NCI-H146 (cell line): ENCODE measurements at places on chromosomes 12 and 14.
A peak's percentile ranks its signal among the peaks of the same experiment; 100 is the strongest.

DNA sequence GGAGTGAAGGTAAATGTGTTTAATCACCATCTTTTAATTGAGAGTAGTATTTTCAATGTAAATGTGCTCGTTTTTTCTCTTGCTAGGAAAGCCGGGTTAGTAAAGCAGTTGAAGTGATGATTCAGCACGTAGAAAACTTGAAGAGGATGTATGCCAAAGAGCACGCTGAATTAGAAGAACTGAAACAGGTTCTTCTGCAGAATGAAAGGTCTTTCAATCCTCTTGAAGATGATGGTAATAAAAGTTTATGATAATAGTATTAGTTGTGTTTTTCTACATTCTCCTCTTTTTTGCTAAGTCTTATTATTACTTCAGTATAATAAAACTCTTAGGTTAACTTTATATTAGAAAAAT lies 93.9 kb downstream of the DNAI7 start:
- DNase-seq: no peak

DNA sequence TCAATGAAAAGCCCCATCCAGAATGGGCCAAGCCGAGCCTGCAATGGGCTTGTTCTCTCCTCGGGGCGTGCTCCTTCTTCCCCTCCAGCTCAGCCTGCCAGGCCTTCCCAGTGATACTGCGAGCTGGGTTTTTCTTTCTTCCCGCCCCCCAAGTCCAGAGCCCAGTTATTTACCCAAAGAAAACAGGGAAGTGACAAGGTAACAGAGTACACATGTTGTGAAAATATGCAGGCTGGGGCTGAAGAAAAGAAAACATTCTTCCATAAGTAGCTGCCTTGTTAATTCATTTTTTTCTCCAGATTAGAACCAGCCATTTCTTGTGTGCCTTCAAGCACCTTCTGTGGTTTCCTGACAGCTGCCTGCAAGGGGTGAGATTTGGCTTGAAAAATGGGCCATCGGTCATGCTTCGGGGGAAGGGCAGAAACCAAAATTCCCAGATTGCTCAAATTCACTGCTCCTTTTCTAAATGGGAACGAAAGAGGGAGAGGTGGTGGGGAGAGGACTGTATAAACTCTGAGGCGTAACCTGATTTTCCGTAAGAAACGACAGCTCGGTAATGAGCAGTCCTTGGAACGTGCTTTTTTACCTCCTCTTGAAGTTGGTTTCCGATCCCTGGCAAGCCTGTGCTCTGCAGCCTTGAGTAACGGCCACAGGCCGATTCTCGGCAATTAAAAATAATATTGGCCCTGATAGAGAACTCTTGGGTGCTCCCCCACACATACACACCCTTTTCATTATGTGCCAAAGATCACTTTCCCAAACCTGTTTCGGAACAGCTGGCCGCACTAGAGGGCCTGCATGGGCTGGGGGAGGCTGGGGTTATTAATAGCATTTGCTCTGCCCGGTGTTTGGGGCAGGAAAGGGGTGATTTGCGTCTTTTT lies 229.4 kb downstream of the ZFP36L1 start:
- DNase-seq: no peak

DNA sequence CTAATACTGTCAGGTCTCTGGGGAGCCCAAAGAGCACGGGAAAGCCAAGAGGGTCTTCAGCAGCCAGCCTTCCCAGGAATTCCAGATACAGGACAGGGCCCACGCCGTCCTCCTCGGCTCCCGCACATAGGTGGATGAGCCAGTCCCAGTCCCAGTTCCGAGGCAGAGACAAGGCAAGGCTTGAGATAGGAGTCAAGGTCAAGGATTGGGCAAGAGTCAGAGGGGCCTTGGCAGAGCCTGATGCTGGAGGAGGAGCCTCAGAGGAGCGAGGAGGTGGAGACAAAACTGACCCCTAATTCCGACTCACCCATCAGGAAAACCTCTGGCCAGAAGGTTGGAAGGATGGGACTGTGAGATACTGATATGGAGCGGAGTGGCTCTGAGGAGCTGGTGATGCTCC lies 21.0 kb downstream of the KRT80 start:
- DNase-seq: no peak

GRCh38 chr12:3751151-3752095 lies 1.5 kb downstream of the CRACR2A start:
- DNase-seq: no peak

GRCh38 chr12:6235499-6235898 lies 35.3 kb downstream of the CD9 start:
- peak; percentile 72 for DNase-seq

GRCh38 chr12:11460343-11461023 lies 65.1 kb upstream of the PRB2 start:
- DNase-seq: no peak

DNA sequence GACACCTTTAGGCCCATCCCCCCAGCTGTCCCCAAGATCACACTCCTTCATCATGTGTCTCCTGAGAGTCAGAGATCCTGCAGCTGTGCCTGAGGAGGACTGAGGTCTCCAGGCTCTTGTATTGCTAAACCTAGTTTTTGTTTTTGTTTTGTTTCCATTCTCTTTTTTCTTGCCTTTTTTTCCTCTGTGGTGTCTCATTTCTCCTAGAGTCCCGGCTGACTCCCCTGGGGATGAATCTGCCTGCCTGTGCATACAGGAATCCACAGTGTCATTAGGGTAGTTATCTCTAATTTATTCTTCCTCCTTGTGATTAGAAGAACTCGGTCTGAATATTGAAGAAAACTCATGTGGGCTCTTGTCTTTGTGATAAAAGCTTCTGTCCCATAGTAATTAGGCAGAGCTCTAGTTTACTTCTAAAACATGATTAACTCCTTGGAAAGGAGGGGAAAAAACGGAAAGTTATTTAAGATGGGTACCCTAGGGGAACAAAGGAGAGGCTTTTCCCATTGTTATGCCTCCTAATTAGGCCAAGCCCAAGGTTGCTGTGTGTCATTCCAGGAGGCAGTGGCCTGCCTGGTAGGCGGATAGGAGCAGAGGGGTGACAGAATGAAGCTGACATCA lies 343.2 kb downstream of the ZFP36L1 start:
- DNase-seq: no peak

GRCh38 chr14:55388160-55388559 lies 23.5 kb downstream of the ATG14 start:
- DNase-seq: no peak

DNA sequence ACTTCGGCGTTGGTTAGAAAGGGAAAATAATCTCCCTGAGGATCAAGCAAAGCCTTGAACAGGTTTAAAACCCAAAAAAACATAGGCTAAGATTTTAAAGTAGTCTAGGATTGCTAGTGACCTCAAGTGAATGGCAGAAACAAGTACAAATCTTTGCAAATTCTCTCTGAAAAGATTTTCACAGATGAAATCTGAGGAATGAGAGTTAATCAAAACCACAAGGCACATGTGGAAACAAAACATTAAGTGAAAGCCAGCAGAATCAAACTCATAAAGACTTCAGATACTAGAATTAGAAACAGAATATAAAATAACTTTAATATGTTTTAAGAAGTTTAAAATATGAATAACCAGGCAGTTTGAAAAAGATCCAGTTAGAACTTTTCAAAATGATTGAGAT lies 52.2 kb upstream of the CFL2 start:
- no peak for DNase-seq

DNA sequence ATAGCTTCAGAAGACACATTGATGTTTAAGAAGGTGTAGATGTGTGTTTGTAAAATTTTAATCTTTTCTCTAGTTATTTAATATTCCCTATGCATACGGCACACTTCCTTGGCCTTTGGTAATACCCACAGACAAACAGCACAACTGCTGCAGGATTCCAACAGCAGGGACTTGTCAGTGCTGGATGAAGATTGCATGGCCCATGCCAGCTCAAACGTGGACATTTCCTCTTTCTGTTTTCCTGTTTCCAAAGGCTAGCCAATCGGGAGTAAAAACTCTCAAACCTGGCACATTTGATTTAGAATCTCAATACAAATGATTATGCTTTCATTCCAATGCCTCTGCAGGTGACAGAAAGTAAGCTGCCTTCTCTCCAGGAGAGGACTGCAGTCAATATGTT lies 22.5 kb upstream of the PDE3A start:
- DNase-seq: no peak

- DNase-seq: peak; percentile 15
Observed at GRCh38 chr12:12533238-12533829, 29.3 kb downstream of the DUSP16 start.

- DNase-seq: no peak
Observed at GRCh38 chr12:57476162-57476992, 3.3 kb downstream of the ARHGAP9 start.

DNA sequence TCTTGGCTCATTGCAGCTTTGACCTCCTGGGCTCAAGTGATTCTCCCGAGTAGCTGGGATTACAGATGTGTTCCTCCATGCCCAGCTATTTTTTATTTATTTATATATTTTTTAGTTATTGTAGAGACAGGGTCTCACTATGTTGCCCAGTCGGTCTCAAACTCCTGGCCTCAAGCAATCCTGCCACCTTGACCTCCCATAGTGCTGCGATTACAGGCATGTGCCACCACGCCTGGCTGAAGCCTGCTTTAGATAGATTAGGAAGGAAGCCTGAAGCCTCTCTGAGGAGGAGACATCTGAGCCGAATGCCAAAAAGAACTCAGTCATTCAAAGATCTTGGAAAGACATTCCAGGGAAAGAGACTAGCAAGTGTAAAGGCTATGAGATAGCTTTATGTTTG lies 10.2 kb downstream of the INHBC start:
- no peak for DNase-seq

DNA sequence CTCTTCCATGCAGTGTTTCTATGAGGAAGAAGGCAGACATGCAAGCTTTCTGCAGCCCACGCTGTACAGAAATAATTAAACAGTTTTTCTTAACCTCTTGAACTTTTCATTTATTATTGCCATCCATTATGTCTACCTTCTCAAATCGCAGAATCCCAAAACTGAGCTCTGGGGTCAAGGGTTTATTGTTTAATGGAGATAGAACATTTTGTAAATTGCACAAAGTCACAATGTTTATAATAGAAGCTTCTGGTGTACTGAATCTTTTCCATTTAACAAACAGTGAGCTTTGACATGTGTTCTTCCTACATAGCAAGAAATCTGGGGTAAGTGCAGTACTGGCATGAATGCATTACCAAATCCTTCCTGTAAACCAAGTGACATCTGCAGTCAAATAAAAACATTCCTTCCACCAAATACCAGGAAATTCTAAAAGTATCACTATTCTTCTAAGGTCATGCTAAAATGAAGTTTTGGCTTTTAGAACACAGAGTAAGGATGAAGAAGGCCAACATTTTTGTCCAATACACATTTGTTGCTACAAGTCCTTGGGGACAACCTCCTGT lies 385.3 kb upstream of the DDHD1 start:
- no peak for DNase-seq

DNA sequence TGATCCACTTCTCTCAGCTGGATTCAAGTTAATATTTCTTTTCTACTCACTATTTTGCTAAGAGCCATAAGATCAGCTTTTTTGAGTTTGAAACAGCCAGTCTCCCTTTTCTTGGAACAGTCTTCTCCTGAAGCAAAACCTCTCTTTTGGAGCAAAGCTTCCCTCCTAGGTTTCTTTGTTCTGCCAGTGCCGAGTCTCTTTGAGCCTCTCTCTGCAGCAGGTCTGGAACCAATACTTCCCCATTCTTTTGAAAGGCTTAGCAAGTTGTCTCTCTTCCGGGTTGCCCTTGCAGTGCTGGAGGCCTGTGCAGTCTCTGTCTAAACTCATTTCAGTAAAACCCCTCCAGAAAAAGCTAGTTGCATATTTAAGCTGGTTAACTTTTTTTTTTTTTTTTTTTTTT lies 454.8 kb downstream of the NOVA1 start:
- DNase-seq: no peak

DNA sequence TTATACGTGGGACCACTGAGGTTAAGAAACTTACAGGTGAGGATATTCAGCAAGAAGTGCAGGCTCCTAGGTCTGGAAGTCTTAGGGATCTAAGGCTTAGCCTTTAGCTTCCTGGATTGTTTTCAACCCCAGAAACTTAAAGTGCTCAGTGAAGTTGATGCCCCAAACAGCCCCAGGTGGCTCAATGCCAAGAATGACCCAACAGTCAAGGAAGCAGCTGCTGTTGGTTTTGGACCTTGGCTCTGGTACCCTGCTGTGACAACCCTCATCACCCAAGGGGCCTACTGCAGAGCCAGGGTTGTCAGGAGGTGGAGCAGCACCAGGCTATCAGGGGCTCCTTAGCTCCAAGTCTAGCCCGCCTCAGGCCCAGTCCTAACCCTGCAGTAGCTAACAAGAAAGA lies 36.8 kb downstream of the VDR start:
- DNase-seq: no peak

- peak; percentile 32 for DNase-seq
Observed at GRCh38 chr12:27635349-27635972, 60.8 kb upstream of the REP15 start.

- DNase-seq: no peak
Observed at GRCh38 chr12:49671031-49671765, 36.0 kb downstream of the FMNL3 start.

- DNase-seq: no peak
Observed at GRCh38 chr12:42607584-42608058, 18.1 kb upstream of the PRICKLE1 start.

GRCh38 chr12:47818007-47818376 lies 1.7 kb downstream of the HDAC7 start:
- DNase-seq: no peak

GRCh38 chr14:96385385-96385784 lies 6.5 kb upstream of the AK7 start:
- no peak for DNase-seq

- DNase-seq: peak; percentile 56
Observed at GRCh38 chr12:42372154-42372791, 46.3 kb downstream of the PPHLN1 start.

DNA sequence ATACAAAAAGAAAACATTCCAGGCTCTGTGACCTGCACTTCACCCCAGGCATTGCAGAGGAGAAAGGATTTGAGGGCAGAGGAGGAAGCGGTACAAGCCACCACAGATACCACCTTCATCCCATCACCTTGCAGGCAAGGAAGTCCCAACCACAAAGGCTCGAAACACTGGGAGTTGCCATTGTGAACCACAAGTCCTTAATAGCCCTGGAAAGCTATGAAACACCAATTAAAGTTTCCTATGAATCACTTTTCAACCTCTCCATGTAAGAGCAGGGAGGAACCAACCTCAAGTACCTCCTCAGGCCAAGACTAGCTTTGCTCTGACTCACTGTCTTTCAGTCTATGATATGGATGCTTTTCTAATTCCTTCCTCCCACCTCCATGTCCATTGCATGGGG lies 27.0 kb downstream of the MAP3K9 start:
- DNase-seq: no peak

- peak; percentile 1 for DNase-seq
Observed at GRCh38 chr14:33676135-33676566, 274.7 kb downstream of the EGLN3 start.

- peak; percentile 60 for DNase-seq
Observed at GRCh38 chr14:24058260-24058950, 6.6 kb downstream of the CARMIL3 start.

DNA sequence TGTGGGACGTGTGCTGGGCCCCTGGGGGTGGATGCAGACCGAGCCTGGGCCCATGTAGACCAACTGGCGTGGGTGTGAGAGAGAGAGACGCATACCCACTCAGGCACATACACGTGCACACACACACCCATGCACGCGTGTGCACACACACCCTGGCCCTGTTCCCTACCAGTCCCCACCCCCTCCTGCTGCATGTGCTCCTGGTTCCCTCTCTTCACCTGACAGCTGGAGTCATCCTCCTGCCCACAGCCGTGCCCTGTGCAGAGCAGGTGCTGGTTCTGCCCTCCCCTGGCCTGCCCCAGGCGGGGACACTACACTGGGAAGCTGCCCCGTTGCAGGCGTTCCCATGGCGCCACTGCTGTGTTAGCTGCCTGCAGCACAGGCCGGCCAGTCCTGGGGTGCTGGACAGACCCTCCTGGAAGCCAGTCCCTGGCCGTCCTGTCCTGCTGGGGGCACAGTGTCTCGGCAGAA lies 18.5 kb downstream of the PACS2 start:
- peak; percentile 56 for DNase-seq

- DNase-seq: peak; percentile 74
Observed at GRCh38 chr12:69284131-69284530, 44.8 kb downstream of the CPSF6 start.
